ENCODE measurements at places on chromosomes 4 and X.

DNA sequence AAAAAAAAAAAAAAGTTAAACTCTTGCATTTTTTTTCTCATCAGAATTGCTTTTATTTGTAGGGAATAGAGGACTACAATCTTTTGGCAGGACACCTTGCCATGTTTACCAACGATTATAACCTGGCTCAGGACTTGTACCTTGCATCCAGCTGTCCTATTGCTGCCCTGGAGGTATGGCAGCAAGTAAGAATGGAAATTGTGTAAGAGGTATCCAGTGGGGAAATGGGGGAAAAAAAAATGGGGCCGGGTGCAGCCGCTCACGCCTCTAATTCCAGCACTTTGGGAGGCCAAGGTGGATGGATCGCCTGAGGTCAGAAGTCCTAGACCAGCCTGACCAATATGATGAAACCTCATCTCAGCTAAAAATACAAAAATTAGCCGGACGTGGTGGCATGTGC is 49.8 kb downstream of the WDR19 start:
- DNase-seq: no peak

- no peak for DNase-seq
Measured at GRCh38 chr4:115973768-115974167, 860.3 kb upstream of the NDST4 start.

DNA sequence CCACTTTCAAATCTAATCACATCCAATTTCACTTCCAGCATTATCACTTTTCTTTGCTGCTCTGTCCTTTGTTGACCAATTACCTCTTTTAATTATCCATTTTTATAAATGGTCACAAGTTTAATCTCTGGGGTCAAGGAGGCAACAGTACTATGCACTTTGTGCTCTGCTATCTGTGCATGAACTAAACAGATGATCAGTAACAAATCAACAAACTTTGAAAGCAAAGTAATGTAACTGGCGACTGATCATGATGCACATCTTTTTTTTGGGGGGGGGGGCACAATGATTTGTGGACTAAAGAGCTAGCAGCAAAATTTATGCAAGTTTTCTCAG is 1.5 kb upstream of the SEC31A start:
- DNase-seq: no peak

DNA sequence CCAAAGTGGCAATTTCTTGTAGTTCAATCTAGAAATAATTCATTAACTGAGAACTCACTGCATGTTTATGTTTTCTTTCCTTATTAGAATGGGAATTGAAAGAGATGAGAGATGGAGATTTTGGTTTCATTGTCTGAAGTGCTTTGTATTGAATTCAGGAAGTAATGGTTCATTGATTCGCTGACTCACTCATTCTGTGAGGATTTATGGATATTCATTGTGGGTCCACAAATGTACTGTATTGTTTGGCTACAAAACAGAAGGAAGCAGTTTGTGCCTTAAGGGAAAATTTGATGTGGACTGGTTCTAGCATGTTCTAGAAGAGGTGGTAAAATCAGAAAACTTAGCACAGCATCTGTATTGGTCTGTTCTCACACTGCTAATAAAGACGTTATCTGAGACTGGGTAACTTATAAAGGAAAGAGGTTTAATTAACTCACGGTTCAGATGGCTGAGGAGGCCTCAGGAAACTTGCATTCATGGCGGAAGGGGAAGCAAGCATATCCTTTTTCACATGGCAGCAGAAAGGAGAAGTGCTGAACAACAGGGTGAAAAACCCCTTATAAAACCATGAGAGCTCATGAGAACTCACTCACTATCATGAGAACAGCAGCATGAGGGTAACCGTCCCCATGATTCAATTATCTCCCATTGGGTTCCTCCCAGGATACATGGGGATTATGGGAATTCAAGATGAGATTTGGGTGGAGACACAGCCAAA is 132.3 kb upstream of the VCX3A start:
- no peak for DNase-seq

GRCh38 chr4:175789647-175790046 is 22.4 kb downstream of the GPM6A start:
- no peak for DNase-seq

DNA sequence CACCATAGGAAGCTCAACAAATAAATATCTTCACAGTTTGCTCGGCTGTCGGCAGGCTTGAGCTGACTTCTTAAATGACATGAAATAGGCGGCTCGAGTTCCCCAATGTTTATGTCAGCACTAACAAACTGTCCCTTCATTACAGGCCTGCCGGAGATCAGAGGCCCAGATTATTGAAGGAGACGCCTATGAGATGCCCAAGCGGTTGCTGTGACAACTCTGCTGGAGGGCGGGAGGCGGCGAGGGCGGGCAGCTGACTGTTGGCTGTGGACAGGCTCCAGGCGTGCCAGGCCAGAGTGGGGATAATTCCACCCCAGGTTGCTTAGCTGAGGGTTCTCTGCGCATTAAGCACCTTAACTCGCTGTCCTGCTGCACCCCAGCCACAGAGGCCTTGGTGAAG is 39.2 kb upstream of the MSX1 start:
- DNase-seq: no peak

DNA sequence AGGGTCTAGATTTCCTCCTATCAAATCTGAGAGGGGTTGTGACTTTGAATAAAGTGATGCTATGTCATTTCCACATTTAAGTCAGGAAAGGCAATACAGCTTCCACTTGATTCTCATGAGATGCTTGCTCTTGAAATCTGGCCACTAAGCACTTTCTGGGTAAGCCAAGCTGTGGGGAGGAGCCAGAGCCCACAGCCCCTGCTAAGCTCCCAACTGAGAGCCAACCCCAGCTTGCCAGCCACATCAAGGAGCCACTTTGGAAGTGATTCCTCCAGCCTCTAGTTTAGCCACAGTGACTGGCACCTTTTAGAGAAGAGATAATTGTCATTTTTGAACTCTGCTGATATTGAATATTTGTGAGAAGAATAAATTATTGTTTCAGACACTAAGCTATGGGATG is 1441.5 kb upstream of the IGFBP7 start:
- DNase-seq: no peak

DNA sequence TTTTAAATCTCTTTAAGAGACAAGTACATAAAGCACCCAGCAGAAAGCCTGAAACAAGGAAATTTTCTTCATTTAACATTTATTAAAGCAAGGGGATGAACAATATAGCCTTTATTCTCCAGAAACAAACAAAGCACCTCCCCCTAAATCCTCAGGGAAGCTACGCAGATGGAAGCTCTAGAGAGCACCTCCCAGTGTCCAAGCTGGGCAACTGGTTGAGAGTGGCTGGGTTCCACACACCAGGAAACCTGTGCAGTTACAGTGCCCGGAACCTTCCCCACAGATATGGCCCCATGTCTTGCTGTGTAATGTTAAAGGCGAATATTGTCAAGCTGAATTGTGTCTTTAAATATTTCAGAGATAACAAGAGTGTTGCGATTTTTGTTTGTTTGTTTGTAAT is 8.9 kb upstream of the TRIML1 start:
- DNase-seq: no peak

GRCh38 chr4:176425035-176425434 is 105.3 kb downstream of the SPCS3 start:
- no peak for DNase-seq

GRCh38 chr4:186260504-186261448 is 5.2 kb upstream of the F11 start:
- DNase-seq: no peak

DNA sequence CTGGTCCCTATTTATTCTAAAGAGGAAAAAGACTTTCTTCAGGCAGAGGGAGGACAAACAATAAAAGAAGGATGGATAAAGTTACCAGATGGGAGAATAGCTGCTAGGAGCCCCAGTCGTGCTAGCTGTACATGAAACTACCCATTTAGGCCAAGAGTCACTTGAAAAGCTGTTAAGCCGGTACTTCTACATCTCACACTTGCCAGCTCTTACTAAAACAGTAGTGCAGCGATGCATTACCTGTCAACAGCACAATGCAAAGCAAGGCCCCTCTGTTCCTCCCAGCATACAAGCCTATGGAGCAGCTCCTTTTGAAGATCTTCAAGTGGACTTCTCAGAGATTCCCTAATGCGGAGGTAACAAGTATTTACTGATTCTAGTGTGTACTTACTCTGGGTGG is 1138.8 kb downstream of the ARAP2 start:
- DNase-seq: no peak

DNA sequence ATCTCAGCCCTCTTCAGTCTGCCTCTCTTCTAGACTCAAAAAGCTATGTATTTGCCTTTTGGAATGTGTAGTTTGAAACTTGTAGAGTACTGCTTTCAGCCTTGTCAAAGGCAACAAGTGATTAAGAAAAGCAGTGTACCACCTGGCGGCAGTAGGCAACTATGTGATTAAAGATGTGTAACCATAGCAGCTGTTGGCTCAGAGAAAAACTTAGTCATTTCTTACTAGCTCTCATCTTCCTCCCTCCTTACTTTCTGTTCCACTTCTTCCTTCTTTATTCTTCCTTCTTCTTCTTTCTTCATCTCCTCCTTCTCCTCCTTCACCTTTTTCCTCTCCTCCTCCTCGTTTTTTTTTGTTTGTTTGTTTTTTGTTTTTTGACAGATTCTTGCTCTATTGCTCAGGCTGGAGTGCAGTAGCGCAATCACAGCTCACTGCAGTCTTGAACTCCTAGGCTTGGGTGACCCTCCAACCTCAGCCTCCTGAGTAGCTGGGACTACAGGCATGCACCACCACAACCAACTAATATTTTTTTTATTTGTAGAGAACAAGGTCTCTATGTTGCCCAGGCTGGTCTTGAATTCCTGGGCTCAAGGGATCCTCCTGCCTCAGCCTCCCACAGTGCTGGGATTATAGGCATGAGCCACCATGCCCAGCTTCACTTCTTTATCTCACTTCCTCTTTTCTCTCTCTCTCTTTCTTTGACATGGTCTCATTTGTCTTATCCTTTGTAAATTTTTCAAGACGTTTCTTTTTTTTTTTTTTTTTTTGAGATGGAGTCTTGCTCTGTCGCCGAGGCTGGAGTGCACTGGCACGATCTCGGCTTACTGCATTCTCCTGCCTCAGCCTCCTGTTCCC is 32.6 kb downstream of the ABHD18 start:
- DNase-seq: no peak

GRCh38 chr4:109979920-109980717 is 67.4 kb downstream of the EGF start:
- no peak for DNase-seq

DNA sequence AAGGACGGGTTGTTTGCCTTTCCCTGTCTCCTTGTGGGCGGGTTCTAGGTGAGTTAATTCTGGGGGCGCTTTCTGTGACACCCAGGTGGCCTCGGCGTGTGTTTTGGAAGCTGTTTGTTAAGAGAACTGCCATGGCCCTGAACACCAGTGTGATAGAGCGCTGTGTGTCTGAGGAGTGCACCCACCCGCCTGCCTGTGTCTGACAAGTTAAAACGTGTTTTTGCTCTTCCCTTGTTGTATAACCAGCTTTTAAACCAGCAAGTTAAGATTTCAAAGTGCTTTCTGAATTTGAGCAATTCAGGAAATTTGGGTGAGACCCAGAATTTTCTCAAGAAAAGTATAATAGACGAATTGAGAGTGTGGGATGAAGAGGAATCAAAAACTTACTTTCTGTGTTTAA is 55.2 kb upstream of the HGFAC start:
- no peak for DNase-seq

GRCh38 chr4:11663114-11663513 is 234.4 kb upstream of the HS3ST1 start:
- DNase-seq: no peak

GRCh38 chrX:107741404-107741790 is 34.2 kb downstream of the TSC22D3 start:
- no peak for DNase-seq

- DNase-seq: no peak
Measured at GRCh38 chr4:139973616-139974015, 180.4 kb downstream of the MAML3 start.

GRCh38 chr4:186840771-186841301 is 117.2 kb upstream of the FAT1 start:
- no peak for DNase-seq

DNA sequence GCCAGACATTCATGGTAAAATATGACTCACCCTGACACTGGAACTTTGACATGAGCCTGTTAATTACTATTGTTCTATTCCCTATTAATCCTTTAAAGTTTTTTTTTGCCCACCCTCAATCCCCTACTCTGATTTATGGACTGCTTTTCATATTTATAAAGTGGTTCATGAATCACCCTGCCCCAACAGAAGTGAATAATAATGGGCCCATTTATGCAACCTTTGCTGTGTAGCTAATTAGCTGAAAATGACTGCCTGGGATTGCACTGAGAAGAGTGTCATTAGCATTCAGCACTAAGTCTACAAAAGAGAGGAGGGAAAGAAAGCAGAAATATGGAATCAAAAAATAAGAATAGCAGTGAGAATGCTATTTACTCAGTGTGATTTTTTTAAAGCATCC is 154.3 kb downstream of the COMMD8 start:
- no peak for DNase-seq

DNA sequence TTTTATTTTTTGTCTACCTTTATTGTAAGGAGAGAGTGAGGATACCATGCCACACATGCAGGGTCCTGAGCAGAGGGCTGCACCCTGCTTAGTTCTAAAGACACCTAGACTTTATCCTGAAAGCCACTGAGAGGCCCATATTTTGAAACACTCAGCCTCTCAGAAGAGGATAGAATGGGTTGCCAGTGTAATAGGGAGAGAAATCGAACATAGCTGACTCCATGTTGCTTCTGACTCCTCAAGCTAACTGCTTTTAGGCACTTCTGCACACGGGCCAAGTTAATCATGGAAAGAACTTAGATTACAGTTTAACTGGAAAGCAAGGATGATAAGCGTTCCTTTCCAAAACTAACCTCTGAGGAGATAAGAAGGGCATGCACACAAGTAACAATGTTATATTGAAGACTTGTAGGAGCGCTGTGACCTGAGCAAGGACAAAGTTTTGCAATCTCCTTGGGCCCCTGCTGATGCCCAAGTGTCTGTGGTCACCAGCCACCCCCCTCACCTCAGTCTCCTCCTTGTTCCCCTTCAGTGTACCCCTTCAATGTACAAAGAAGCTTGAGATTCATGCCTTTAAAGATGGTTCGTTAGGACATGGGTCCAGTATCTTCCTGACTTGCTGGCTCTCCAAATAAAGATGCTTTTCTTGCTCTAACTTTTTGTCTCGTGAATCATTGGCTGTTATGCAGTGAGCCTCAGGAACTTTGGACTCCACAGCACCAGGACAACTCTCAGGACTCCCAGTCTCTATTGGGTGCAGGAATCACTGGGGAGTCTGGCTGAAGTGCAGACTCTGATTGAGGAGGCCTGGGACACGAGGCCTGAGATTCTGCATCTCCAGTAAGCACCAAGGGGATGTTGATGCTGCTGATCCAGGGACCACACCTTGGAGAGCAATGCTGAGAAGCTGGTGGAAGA is 25.4 kb upstream of the CD99 start:
- no peak for DNase-seq
